ENCODE measurements at places on chromosomes 3 and 15.

- no peak for DNase-seq
Observed at GRCh38 chr3:145678401-145678800, 482.6 kb downstream of the PLOD2 start.

- no peak for DNase-seq
Observed at GRCh38 chr15:65394936-65395335, 17.1 kb upstream of the IGDCC3 start.

DNA sequence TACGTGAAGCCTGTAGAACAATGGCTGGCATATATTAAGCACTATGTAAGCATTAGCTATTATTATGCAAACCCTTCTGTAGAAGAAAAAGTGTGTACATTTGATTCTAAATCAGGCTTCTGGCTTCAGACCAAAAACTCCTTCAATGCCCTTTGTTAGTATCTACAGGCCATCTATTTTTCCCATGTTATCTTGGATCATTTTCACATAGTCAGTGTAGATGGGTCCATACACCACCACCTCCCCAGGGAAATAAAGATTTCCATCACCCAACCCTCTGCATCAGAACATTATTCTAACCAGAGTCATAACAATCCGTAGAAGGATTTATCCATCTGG, 8.0 kb upstream of the KLHL6 start:
- DNase-seq: no peak

DNA sequence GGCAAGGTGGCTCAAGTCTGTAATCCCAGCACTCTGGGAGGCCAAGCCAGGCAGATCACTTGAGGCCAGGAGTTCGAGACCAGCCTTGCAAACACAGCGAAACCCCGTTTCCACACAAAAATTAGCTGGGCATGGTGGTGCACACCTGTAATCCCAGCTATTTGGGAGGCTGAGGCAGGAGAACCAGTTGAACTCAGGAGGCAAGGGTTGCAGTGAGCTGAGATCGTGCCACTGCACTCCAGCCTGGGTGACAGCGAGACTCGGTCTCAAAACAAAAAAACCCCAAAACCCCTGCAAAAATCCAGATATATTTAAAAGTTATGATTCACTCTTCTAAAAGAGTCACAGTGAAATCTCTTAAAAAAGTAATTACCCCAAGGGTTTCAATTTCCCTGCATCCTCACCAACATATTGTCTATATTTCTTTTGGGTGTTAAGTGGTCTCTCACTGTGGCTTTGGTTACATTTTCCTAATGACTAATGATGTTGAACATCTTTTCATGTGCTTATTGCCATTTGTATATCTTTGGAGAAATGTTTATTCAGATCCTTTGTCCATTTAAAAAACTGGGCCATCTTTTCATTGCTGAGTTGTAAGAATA, 73.2 kb upstream of the UBP1 start:
- no peak for DNase-seq

GRCh38 chr15:22978691-22979237, 1.4 kb downstream of the CYFIP1 start:
- DNase-seq: no peak

GRCh38 chr15:83310521-83311456, 26.3 kb upstream of the BNC1 start:
- DNase-seq: no peak

GRCh38 chr3:110774496-110775265, 296.9 kb upstream of the NECTIN3 start:
- no peak for DNase-seq

GRCh38 chr15:55588070-55588814, at the start of gene PYGO1:
Gene PYGO1, minus strand, starts transcription at chr15:55588345. Its CDS starts 462 bp downstream, at chr15:55587883.
- DNase-seq: no peak

DNA sequence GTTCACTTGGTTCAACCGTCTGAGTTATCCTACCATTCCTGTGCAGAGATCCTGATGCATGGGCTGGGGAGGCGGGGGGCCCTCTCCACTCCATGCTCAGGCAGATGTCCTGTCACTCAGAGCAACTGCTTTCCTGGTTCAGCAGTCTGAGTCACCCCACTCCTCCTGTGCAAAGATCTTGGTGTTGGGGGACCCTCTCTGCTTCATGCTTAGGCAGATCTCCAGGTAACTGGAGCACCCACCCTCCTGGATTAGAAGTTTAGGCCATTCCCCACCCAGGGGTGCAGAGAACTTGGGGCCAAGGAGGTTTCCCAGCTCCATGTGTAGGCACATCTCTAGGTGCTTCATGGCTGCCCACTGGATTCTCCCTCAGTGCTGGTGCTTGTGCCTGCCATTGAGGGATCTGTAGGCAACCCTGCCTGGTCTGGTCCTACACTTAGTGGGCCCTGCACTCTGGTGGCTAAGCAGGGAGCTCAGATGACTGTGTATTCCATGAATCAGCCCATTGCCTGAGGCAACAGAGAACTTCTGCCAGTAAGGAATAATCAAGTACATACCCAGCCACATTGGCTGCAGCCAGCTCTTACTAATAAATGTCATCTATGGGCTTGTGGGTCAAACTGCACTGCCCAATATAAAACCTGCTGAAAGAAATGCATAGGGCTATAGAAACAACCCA, 465.4 kb upstream of the THBS1 start:
- no peak for DNase-seq

DNA sequence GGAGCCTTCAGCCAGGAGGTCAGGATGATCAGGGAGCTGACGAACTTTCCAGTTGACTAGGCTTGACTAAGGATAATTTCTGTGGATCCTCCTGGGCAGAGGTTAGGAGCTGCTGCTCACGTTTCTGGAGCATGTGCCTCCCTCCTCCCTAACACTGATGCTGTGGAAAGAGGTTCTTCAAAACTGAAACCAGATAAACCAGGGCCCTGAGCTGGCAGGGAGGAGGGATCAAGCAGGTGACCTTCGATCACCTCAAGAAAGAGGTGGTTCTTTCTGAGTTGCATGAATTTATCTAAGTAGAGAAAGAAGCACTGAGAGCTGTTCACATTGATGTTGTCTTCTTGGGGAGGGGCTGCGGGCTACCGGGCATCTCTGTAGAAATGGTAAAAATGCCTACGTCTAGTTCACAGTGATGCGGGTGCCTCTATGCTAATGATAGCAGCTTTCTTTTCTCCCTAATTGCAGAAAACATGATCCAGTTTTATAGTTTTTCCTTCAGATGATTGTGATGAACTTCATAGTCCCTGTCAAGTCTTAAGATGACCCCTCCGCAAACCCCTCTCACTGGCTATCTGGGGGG, 332.7 kb upstream of the LRRFIP2 start:
- no peak for DNase-seq

GRCh38 chr3:194107107-194107506, 28.8 kb upstream of the HES1 start:
- no peak for DNase-seq

GRCh38 chr3:197567904-197568681, 12.3 kb upstream of the BDH1 start:
- DNase-seq: no peak

- DNase-seq: no peak
Observed at GRCh38 chr3:105829871-105830622, 38.8 kb downstream of the CBLB start.

- DNase-seq: no peak
Observed at GRCh38 chr15:56534728-56535127, 69.8 kb upstream of the MNS1 start.

GRCh38 chr3:154229217-154229590, 95.1 kb downstream of the DHX36 start:
- no peak for DNase-seq

Data from activated CD8-positive, alpha-beta memory T cell treated with anti-CD3 and anti-CD28 coated beads for 1 hour (primary cell).